Small intestine (tissue), 16 donors: ENCODE measurements at places on chromosomes 7 and 10.

- DNase-seq, result no peak
These were observed 44.1 kb downstream of the HGF start for GRCh38 chr7:81725812-81726127.

DNA sequence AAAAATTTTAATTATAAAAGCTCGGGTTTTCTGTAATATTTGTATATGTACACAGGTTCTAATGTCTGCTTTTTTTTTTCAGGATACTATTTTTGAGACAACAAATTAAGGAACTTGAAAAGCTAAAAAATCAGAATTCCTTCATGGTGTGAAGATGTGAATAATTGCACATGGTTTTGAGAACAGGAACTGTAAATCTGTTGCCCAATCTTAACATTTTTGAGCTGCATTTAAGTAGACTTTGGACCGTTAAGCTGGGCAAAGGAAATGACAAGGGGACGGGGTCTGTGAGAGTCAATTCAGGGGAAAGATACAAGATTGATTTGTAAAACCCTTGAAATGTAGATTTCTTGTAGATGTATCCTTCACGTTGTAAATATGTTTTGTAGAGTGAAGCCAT is 57.9 kb upstream of the BAMBI start:
- no peak for DNase-seq

- DNase-seq, result peak; percentile 82
These were observed 53.8 kb downstream of the INPP5A start for GRCh38 chr10:132591166-132591971.

DNA sequence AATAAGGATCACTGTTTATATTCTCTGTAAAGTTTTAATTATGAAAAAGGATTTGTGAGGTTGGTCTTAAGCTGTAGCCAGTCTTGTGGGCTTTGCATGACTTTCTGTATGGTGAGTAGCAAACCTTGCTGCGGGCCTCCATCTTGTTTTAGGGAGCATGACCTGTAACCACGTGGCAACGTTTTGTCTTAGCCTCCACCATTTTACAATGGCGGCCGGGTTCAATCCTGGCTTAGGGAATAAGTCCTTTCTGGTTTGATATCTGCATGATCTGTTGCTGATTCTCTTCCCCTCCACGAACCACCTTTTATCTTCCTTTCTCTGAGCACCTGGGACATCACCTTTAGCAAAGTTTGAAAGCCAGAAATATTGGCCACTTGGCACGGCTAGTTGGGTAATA is 32.5 kb upstream of the OPTN start:
- DNase-seq, result no peak
